ENCODE measurements at places on chromosomes 4 and X.

GRCh38 chrX:39012621-39013111 lies 211.4 kb downstream of the MID1IP1 start:
- no peak for DNase-seq

GRCh38 chr4:14064984-14065383 lies 437.5 kb upstream of the BOD1L1 start:
- no peak for DNase-seq

- DNase-seq, result no peak
Observed at GRCh38 chrX:39309018-39309635, 507.9 kb downstream of the MID1IP1 start.

DNA sequence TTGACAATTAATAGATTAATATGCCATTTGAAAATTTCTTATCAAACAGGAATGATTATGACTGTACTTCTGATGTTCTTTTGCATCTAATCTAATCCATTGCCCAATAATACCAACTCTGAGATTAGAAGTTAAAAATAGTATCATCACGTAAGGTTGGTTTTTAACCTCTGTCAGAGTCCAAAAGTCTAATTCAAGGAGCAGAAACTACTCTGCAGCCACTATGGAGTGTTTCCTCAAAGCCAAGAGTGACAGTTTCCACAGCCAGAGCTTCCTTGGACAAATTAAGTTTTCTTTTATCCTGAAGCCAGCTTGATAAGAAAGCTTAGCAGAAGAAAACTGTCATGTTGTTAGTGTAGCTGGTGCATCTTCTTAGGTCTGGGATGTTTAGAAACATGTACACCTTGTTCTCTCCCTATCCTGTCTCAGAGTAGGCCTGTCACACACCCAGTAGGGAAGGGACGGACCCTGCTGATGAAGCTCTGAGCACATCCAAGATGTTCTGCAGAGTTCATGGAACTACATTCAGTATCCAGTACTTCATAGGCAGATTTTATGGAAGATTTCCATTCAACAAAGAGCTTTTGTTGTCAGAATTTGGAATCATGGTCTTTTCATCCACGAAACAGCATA lies 20.4 kb upstream of the PI4K2B start:
- DNase-seq, result no peak

- no peak for DNase-seq
Observed at GRCh38 chr4:80452768-80453167, 117.2 kb downstream of the CFAP299 start.

All from fibroblast of gingiva (primary cell).